ENCODE measurements at places on chromosomes 13 and 19.

DNA sequence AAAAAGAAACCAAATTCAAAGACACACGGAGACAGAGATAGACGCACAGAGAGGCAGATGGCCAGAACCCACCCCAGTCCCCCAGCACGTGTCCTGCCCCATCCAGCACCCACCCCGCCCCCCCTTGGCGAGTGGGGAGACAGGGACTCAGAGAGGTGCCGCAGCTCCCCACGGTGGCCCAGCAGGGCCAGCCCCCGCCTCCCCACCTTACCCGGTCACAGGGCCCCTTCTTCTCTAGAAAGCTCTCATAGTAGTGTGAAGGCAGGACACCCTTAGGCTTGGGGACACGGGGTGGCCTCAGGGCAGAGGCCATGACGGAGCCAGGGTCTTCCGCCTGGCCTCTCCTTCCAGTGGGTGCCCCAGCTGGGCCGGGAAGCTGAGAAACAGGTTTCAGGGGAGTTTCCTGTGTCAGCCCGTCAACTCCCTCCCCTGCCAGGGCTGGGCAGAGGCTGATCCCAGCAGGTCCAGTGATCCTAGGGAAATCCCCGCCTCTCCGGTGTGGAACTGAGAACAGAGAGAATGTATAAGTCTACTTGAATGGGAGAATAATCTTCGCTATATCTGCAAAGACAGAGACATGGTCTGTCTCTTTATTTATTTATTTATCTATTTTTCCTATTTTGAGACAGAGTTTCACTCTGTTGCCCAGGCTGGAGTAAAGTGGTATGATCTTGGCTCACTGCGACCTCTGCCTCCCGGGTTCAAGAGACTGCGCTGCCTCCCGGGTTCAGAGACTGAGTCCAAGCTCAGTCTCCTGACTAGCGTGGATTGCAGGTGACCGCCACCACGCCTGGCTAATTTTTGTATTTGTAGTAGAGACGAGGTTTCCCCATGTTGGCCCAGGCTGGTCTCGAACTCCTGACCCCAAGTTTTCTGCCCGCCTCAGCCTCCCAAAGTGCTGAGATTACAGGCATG is at the start of gene STAP2:
Gene STAP2 (minus strand): TSS at position 387 of the 915 bp plus-strand sequence. CDS start 74 bp downstream, at position 313.
- no peak for DNase-seq

DNA sequence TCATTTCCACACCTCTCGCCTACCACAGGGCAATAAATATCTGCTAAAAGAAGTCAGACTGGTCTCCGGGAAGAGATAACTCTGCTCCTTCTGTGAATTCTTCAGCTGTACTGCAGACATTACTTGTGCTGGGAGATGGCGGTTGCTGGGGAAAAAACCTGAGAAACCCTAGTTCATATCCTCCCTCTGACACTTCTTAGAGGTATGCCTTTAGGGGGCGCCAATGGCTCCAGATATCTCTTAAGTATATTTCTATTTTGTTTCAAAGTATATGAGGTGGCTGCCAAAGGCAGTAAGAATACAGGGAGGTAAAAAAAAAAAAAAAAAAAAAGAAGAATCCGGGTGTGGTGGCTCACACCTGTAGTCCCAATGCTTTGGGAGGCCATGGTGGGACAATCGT is 175.2 kb downstream of the PAN3 start:
- DNase-seq = no peak

DNA sequence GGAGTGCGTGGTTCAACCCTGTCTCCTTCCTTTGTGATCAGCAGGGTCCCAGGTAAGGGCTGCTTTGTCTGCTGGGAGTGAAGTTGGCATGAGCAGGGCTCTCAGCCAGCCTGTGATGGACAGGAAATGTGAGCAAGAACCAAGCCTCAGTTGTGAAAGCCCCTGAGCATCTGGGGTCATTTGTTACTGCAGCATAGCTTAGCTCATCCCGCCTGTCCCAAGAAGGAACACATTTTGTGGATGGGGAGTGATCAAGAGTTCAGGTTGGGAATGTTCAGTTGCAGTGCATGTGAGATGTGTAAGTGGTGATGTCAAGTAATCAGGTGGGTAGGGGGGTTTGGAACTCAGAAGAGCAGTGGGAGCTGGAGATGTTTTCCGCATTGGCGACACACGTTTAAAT is 152.4 kb downstream of the DPF1 start:
- no peak for DNase-seq

- no peak for DNase-seq
Measured at GRCh38 chr13:100581504-100581903, 7.1 kb downstream of the GGACT start.

- DNase-seq = no peak
Measured at GRCh38 chr13:74217811-74218210, 83.6 kb upstream of the KLF12 start.

DNA sequence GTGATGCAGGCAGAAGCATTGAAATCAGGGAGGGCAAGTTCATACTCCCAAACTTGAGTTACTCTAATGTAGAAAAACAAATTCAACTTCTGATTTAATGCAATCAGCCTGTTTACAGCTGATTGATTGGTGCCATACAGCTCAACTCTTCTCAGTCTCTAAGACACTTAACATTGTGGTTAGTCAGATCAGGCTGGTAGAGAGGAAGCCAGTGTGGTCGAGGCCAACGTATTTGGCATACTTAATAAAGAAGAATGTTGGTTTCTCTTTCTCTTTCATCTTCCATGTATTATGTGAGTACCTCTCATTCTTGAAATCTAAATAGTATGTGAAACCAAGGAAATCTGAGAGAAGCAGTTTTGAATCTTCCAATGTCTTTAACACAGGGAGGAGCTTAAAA is 255.0 kb upstream of the SLITRK1 start:
- no peak for DNase-seq

Data from Ammon's horn (tissue), 1 donor.